Ascending aorta (tissue), 2 donors: ENCODE measurements at places on chromosomes 6 and 20.

DNA sequence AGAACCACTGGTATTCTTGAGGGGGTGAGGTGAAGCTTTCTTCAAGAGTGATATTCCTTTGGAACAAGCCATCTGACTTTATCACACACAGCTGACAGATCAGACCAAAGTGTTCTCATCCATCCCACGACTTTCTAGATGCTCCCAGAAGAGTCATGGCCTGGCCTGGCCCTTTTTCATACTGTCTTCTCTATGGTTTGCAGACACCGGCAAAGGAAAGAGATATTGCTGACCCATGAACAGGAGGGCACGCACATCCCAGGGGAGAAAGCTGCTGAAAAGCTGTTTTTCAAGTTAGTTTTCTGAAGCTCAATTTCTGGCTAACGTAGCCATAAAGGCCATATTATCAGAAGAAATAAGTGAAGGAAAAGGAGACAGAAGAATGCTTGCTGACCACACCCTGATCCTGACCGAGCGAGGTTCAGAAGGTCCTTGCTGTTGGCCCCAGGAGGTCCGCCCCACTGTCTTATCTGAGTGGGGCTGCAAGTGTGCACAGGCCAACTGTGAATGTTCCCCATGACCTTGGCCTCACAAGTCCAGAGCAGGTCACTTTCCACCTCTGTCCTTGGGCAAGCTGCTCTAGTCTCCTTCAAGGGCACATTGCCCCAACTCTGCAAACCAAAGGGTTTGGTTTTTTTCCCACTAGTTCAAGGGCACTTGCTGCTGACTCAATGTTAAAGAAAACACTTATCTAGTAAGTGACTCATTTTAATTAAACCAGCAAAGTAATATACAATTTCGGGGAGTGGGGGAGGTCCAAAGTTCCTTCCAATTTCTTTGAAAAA, 2.0 kb downstream of the ACSS1 start:
- DNase-seq, result no peak

DNA sequence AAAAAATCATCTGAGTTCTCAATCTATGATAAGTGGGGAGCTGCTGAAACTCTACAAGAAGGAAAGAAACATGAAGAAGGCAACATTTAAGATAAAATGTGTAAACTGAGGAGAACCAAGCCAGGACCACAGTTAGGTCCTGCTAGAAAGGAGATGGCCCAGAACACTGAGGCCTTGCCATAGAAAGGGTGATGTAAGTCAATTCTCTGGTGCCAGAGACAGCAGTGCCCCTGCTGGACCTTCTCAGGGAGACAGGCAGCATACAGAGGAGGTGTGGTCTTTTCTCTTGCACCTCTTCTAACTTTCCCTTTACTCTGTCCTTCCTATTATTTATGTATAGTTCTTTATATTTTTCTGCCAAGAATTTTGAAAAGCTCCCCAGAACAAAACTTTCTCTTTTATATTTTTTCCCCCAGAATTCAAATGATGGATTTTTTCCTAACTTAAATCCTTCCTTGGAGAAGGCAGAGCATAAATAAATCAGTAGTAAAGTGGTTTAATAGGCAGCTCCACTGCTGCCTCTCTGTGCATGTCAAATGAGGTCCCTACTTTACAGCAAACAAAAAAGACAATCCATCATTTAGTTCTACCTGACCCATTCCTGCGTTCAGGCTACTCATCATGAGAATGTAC, 9.0 kb downstream of the UQCC2 start:
- no peak for DNase-seq

GRCh38 chr20:32457479-32457986, 99.4 kb downstream of the ASXL1 start:
- DNase-seq, result no peak

DNA sequence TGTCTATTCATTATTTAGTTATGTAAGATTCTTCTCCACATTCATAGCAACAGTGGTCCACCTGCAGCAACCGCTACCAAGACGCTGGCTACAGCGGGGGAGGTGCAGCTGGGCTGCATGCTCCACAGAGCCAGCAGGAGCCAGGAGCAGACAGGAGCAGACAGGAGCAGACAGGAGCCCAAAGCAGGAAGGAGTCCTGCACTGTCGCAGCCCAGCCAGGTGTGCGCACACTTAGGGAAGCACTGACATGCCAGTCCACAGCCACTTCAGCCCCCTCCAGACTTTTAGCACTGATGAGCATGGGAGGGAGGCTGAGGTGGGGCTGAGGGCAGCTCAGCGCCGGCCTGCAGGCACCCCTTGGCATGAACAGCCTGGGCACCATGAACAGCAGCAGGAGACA, 19.6 kb downstream of the KIF16B start:
- DNase-seq, result no peak

DNA sequence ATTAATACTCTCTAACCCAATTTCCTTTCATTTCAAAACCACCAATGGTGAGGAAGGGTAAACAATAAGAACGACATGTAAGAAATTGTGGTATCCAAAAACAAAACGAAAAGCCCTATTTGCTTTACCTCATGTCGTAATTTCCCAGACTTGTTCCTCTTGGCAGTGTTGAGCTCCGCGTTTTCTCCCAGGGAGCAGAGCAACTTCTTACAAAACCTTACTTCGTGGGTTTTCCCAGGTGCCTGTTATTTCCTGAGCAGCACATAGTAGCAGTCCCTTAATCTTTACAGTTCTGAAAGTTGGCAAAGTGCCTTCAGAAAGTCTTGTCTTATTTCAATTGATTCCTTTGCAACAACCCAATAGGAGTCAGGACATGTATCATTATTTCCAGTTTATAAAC, 207.9 kb upstream of the MARCKS start:
- DNase-seq, result no peak

DNA sequence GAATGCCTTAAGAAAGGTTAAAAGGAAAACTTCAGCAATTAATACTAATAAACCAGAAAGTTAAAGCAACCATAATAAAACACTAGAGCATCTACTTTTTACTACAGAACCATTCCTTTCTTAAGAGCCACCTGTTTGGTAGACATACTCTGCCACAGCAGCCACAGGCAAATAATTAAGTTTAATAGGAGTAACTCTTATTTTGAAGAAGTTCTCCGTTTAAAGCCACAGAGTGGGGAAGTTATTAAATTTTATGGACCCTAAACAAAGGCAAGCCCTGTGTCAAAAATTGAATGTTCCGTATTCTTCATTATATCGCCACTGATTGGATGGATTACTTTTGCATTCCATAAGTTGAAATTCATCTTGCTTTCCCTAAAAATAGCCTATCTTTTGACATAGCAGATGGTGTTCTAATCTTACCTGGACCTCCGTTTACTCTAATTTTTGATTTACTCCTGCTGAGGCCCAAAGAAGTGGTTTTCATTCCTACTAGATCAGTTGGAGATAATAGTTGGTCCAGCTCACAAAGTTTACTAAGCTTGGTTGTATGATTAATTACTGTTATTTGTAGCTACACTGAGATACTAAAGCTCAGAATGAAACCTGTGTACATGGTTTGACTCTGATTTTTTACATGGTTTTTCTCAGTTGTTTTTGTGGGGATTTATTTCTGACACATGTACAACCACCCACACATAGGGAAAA, 140.4 kb upstream of the SUPT3H start:
- no peak for DNase-seq

GRCh38 chr6:14540276-14540675, 422.7 kb downstream of the CD83 start:
- DNase-seq, result no peak

DNA sequence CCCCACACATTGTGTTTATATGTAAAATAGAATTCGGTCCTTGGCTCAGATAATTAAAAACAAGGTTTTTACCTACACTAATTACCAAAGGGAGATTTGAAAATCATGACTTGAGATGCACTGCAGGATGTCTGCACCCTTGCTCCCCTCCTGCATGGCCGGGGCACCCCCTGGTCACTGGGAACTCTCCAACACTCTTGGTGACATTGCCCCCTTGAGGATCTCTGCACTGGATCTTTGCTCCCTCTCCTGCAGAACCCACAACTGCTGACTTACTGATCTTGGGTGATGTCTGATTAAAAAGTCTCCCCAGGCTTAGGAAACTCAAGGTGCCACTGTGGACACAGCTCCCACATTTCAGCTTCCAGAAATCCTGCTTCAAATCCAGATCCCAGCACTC, 17.1 kb upstream of the CSNK2A1 start:
- peak; percentile 33 for DNase-seq

GRCh38 chr6:71855406-71855805, 30.9 kb upstream of the RIMS1 start:
- no peak for DNase-seq

- no peak for DNase-seq
Observed at GRCh38 chr6:23611776-23612381, 514.1 kb upstream of the NRSN1 start.

- DNase-seq, result no peak
Observed at GRCh38 chr6:121743691-121744090, 308.2 kb downstream of the GJA1 start.

GRCh38 chr6:147559006-147559405, 50.5 kb downstream of the SAMD5 start:
- DNase-seq, result no peak

DNA sequence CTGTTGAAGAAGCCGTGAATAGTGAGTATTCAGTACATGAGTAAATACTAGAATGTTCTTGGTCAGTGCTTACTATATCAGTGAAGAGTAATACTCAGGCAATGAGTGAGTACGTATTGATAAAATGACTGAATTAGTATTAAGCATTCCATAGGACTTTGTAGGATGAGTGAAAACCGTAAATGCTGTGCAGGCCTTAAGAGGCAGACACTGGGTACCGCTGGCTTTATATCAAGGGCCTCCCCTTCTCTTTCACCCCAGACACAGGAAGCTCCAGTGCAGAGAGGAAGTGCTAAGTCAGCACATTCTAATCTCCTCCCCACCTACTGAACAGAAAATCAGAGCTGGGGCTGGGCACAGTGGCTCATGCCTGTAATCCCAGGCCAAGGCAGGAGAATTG, 24.2 kb downstream of the POFUT1 start:
- DNase-seq, result no peak

- DNase-seq, result no peak
Observed at GRCh38 chr6:165545806-165546205, 117.2 kb downstream of the PDE10A start.

GRCh38 chr20:23103284-23104018, 17.3 kb upstream of the CD93 start:
- no peak for DNase-seq

DNA sequence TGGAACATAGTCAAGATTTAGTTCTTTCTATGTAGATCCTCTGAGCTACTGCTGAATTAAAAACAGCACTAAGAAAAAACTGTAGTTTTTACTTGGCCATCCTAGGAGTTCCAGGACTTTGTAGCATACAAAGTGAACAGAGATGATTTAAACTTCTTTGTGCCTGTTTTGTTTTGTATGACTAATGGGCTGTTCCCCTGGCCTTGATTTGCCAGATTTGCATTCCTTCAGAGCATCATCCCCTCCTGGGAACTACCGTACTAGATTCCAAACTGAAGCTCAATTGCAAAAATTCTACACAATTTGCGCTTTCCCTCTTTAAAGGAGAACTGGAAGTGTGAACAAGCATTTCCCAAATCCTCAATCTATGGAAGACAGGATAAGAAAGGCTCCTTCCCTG, 23.1 kb downstream of the ACOT13 start:
- DNase-seq, result no peak

- DNase-seq, result no peak
Observed at GRCh38 chr6:134103006-134103405, 50.6 kb upstream of the SLC2A12 start.

- DNase-seq, result no peak
Observed at GRCh38 chr6:155645325-155645724, 189.7 kb upstream of the NOX3 start.

DNA sequence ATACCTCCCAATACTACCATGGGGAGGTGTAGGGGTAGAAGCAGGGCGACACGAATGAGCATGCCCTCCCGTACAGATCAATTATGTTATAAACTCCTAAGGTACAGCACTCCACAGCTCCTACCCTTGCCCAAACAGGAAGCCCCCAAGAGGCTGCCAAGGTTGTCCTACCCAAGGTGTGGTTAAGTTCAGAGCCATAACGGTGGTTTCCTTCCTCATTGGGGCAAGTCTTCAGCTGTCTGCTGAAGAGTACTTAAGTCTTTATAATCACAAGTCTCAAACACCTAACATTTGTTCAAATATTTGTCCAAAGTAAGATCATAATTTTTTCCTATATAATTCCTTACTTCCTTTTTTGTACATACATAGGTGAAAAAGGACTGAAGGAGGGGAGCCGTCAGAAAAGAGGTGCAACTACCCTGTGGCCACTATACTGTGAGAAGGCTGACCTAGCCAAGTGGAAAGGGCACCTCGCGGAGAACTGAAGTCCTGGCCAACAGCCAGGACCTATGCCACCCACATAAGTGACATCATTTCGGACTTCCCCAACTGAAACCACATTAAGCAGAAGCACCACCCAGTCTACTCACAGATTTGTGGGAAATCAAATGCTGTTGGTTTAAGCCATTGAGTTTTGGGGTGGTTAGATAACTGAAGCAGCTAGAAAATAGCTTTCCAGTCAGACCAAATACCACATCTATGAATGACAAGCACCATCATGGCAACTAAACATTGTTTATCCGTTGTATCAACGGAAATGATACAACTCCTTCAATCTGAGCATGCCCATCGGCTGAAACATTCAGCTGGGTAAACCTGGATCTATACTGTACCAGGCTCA, 2.9 kb upstream of the RAB22A start:
- peak; percentile 69 for DNase-seq

- DNase-seq, result no peak
Observed at GRCh38 chr6:16471910-16472297, 233.5 kb downstream of the GMPR start.

DNA sequence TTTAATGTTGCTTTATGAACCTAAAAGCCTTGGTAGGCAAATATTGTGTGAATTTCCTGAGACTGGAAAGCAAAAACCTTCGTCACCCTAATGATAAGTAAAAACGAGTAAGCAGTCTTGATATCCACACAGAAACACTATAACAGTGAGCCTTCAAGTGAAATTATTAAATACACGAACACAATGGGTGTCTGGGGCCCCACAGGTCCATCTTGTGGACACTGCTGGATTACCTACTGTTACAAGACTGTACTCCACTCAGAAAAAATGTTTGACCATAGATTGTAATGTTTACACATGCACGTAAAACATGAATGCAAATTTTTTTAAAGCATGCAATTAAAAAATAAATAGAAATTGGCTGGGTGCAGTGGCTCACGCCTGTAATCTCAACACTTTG, 466.9 kb downstream of the CD83 start:
- DNase-seq, result no peak

GRCh38 chr20:63269724-63270123, 2.9 kb upstream of the ARFGAP1 start:
- no peak for DNase-seq

- no peak for DNase-seq
Observed at GRCh38 chr6:21476112-21476511, 117.4 kb upstream of the SOX4 start.
